Esophagus mucosa (tissue), 1 donor: ENCODE measurements at places on chromosomes 13 and 19. TPM values are rescaled to one million over a fixed set of nuclear protein-coding genes. Genes with fewer than 3 reads are reported as not detected.

GRCh38 chr19:44905437-44906160, at the start of gene APOE:
Gene APOE (plus strand): TSS chr19:44905796. CDS start chr19:44906625, 829 bp downstream.
- peak; percentile 11 for ATAC-seq

DNA sequence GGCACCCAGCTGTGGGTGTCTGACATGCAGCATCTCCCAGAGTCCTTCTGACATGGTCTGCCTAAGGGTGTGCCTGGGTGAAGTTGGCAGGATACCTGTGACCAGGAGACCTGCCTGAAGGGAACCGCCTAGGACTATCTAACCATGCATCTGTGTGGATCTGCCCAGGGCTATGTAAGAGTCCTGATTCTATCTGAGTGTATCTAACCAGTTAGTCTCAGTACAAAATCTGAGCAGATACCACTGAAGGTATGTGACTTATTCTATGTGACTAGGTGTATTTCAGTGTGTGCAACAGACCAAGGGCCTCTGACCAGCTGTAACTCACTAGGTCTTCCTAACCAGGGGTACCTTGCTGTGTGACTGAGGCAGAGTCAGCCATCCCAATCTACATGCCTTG, 28.2 kb upstream of the FBL start:
- no peak for ATAC-seq

- ATAC-seq, result no peak
These were observed 100.7 kb downstream of the SERP2 start for GRCh38 chr13:44474122-44474910.

DNA sequence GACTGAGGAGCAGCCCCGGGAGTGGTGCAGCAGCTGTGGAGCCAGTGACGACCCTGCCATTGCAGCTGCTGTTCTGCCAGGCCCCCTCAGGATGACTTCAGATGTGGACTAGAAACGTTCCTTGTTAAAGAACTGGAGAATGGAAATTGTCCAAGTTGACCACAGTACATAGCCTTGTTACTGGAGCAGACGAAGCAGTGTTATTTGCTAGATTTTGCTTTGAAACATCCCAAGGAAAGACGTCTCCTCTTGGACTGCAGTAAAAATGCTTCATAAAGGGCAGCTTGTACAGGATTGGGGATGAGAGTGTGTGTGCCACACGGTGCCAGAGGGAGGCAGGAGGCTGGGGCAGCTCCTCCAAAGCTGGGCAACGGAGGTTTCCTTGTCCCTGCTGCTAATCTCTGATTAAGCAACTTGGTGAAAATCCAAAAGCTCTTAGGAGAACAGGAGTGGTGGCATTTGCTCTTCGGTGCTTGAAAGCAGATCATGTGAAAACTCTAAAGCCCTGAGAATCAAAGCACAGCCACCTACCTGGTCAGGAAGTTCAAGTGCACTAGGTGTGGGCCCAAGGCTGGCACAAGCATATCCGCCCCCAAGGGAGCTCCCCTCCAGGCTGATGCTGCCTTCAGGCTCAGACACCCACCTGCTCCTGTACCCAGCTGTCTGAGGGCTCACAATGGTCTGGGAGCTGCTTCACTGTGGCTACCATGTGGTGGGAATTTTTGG, 34.5 kb downstream of the SHISA2 start:
- peak; percentile 26 for ATAC-seq

- ATAC-seq, result no peak
These were observed 205.5 kb downstream of the NALCN start for GRCh38 chr13:101210774-101211173.

DNA sequence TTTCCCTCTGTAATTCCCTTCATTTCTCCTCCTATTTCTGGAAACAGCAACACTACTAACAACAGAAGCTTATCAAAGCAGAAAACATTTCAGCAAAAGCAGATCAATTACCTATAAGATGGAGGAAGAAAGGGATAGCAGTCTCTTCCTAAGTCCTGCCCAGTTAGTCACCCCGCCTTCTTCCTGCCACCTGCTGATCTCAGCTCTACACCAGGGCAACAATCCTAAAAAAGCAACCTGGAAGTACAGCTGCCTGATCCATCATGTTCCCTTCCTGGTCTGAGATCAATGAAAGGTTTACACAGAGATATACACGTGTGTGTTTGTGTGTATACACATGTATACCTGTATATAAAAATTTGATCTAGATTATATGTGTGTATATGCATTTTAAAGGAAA, 59.4 kb downstream of the TSC22D1 start:
- no peak for ATAC-seq

- no peak for ATAC-seq
These were observed 29.8 kb downstream of the RAB20 start for GRCh38 chr13:110531671-110532083.

DNA sequence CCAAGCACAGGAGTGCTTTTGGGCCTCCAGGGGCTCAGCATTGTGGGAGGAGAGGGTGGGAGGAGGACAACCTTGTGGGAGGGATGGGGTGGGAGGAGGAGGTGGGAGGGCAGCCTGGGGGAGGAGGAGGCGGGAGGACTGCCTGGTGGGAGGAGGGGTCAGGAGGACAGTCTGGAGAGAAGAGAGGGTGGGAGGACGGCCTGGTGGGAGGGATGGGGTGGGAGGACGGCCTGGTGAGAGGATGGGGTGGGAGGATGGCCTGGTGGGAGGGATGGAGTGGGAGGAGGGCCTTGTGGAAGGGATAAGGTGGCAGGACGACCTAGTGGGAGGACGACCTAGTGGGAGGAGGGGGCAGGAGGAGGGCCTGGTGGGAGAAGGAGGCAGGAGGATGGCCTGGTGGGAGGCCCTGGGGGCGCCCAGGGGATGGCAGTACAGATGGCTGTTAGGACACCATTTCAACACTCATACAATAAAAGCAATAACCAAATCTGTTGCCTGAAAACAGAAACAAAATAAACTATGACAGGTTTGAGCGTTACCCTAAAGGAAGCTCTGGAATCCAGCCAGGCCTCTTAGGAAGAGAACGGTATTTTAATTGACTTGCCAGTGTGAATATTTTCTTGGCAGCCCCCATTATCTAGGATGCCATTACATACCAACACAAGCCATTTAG, 63.7 kb downstream of the CRYL1 start:
- ATAC-seq, result no peak

- no peak for ATAC-seq
These were observed 5.0 kb upstream of the BICRA start for GRCh38 chr19:47603706-47604565.

- ATAC-seq, result no peak
These were observed 5.4 kb upstream of the PRKACA start for GRCh38 chr19:14122924-14123323.

DNA sequence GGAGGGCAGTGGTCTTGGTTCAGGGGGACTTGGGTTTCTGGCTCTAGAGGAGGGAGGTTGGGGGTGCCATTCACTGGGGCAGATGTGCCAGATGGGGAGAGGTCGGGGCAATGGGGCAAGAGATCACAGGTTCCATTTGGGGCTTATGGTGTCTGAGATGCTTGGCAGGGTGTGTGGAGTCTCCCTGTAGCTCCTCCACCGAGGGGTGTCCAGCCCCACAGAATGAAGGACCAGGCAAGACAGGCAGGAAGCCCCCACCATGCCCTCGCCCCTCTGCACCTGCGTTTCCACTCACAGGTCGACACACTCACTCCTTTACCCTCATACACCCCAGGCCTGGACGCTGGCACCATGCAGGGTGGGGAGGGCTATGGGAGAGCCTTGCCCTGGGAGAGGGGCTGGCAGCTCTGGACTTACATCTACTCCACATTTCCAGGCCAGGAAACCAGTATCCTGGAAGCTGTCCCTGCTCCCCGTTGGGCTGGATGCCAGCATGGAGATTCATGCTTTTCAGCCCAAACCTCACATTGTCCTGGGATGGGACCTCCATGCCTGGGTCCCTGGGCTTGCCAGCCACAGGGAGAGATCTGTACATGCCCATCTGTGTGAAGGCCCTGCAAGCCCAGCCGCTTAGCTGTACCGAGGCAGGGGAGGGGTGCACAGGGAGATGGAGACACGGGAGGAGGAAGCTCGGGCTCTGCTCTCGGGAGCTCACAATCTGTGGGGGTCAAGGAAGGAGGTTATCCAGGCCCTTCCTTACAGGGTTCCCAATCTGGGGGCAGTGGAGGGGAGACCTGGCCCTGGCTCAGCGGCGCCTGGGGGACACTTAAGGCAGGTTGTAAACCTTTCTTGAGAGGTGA, 77.1 kb downstream of the CHST8 start:
- ATAC-seq, result no peak

DNA sequence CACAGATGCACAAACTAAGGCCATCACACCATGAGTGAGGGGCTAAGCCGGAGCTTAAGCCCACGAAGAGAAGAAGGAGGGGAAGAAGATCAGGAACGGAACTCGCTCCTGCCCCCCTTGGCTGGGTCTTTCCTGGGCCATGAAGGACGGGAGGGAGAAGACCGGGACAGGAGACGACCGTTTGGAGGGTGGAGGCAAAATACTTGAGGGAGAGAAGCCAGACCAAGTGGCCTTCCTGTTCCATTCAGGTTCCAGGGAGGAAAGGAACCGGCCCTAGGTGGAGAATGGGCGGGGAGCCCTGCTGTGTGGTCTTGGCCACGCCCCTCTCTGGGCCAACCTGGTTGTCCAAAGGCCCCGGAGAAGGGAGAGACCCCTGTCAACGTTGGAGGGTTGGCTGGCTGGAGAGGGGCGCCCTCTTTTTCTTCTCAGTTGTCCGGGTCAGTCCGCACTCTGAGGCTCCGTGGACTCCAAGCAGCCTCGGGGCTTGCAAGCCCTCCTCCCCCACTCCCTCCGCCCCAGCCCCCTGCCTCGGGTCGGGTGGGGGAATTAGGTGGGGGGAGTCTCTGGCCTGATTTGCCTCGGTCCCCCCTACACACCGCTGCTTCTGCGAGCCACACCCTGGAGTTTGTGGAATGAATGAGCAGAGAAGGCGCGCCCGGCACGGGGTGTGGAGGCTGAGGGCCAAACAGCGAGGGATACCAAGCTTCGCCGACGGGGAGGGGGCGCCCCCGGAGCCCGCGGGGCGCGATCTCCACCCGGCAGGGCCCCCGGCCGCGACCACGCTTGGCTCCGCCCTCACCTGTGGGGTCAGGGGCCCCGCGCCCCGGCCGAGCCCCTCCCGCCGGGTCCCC, 757 bp downstream of the FBN3 start:
- peak; percentile 52 for ATAC-seq

DNA sequence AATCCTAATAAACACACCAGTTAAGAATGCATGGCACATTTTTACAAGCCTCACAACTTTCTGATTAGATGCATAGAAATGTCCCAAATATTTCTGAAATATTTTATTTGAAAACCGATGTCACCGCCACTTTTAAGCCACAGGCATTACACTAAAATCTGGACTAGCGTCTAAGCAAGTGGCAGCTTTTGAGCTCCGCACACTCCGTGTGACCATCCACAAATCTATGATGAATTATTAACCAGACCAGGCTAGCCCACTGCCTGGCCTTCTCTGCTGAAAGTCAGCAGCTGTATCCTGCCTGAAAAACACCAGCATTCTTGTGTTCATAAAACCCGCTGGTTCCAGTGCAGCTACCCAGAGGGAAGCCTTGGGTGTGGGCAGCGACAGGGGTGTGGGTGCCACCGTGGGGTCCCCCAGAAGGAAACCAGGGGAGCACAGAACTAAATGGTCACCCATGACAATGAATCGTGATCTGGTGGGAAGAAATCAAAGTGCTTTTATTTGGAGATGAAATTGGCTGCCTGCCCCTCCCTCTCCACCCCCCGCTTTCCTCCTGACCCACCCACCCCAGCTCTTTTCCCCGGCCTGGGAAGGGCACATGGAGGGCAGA, 13.8 kb downstream of the RASA3 start:
- no peak for ATAC-seq

GRCh38 chr13:89790696-89791095, 1556.8 kb upstream of the MIR17HG start:
- no peak for ATAC-seq

- peak; percentile 60 for ATAC-seq
These were observed 97.9 kb downstream of the GGACT start for GRCh38 chr13:100490692-100491091.

DNA sequence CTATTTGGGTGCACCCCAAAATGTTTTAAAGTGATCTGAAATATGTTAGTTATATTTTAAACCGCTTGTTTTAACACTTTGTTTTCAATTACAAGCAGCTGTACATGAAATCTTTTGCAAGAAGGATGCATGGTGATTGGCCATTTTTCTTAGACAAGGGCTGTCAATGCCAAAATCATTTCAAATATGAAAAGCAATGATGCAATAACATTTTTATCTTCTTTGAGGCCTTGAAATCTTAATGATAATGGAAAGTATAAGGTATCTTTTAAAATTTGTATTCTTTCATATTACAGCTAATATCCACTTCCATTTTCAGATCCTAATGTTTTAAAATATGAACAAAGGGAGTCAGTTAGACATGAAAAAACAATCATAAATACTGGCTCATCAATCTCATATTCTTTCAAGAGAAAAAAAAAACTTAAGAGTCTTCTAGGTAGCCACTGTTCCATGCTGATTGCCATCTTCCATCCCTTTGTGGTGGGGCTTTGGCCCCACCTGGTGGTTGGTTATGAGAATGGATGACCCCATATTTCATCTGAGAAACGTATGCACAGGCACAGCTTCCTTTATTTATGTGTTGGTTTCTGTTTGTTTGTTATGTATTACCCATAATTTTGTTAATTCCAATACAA, 330.3 kb upstream of the MIR17HG start:
- no peak for ATAC-seq

DNA sequence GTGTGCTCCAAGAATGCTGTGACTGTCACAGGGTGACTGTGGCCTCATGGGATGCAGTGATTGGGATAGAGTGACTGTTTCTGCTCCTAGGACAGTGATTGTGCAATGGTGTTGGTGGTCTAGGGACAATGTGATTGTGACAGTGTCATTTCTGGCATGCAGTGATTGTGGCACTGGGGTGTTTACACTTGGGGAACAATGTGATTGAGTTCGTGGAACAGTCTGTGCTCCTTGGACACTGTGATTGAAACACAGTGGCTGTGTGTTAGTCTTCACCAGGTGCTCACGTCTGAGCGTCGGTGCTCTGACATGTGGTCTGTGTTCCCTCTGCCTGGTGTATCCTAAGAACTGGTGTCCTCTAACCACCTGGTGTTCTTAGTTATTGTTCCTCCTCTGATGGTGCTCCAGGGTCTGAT, 1.7 kb downstream of the PDE4A start:
- ATAC-seq, result no peak

DNA sequence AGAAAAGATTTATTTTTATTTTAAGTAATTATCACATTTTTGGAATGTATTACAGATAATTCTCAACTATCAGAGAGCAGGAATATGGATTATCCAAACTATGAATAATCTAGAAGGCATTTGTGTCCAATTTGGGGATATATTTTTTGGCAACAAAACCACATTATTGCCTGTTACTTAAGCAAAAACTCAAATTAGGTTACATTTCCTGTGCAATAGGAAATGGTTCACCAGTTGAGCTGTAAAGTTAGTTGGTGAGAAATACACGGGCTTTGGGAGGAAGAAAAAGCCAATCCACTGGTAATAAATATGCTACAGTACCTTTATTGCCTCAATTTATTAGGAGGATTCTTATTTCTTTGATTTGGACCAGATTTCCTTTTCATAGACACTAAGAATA, 1075.2 kb downstream of the PCDH9 start:
- ATAC-seq, result no peak

C1QTNF9 gene
- not detected for total RNA-seq

ZNF534 gene
- not detected for total RNA-seq

GPR183 gene
- 0.76 TPM for total RNA-seq

C3 gene
- total RNA-seq, result 65.0 TPM

CEACAM4 gene
- 0.24 TPM for total RNA-seq

TTC9B gene
- total RNA-seq, result not detected

GRK1 gene
- not detected for total RNA-seq

ZNF221 gene
- 0.88 TPM for total RNA-seq

GNG8 gene
- total RNA-seq, result not detected
